ENCODE measurements at places on chromosomes 7 and 10.
A peak's percentile ranks its signal among the peaks of the same experiment; 100 is the strongest.

- no peak for DNase-seq
Observed at GRCh38 chr10:47160261-47160908, 139.6 kb upstream of the GDF10 start.

DNA sequence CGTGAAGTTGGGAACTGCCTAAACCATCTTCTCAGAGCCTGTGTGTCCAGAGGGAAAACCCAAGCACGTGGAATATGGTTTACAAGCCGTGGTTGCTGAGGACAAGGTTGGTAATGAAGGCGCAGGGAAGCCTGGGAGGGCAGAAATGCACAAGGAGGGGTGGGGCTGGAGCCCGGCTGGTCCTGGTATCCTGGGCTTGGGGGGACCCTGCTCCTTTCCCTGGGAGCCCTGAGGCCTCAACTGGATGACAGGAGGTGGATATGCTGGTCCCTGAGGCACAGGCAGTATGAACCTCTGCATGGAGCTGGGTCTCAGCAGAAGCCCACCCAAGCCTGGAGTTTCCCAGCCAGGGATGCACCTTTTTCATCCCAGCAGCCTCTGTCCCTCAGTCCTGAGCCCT is 80.3 kb upstream of the RET start:
- DNase-seq = no peak

DNA sequence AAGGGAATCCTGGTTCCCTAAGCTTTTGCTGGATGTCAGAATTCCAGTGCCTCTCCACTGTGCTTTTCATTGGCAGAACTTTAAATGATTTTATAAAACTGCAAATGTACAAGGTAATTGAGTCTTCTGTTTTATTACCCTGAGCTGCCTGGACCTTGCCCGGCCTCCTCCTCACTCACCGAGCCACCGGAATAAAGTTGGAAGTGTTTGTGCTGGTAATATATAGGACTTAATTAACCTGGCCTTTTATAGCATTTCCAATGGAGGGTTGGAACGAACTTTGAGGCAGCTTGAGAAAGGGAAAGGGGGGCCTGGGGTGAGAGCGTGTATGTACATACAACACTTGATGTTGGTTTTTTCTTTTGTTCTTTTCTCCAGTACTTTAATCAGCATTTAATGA is 43.4 kb downstream of the ZNF503 start:
- DNase-seq = no peak

GRCh38 chr7:158031867-158032308 is 555.7 kb downstream of the PTPRN2 start:
- no peak for DNase-seq

DNA sequence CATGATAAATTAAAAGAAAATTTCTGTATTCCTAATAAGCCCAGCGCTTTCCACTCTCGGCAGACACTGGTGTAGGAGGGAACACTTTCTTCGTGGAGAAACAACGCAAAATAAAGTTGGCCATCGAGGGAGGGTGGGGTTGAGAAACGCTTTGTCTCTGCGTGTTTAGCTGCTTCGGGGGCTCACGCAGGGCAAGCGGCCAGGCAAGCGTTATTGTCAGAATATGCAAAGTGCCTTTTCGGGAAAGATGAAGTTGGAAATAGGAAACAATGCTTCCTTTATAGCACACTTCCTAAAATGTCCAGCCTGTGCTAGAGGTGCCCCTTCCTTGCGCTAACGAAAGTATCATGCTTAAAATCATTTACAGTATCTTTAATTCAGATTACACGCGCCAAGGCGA is 1.9 kb upstream of the EBF3 start:
- no peak for DNase-seq

GRCh38 chr7:1745576-1746490 is 75.8 kb downstream of the ELFN1 start:
- DNase-seq = no peak

DNA sequence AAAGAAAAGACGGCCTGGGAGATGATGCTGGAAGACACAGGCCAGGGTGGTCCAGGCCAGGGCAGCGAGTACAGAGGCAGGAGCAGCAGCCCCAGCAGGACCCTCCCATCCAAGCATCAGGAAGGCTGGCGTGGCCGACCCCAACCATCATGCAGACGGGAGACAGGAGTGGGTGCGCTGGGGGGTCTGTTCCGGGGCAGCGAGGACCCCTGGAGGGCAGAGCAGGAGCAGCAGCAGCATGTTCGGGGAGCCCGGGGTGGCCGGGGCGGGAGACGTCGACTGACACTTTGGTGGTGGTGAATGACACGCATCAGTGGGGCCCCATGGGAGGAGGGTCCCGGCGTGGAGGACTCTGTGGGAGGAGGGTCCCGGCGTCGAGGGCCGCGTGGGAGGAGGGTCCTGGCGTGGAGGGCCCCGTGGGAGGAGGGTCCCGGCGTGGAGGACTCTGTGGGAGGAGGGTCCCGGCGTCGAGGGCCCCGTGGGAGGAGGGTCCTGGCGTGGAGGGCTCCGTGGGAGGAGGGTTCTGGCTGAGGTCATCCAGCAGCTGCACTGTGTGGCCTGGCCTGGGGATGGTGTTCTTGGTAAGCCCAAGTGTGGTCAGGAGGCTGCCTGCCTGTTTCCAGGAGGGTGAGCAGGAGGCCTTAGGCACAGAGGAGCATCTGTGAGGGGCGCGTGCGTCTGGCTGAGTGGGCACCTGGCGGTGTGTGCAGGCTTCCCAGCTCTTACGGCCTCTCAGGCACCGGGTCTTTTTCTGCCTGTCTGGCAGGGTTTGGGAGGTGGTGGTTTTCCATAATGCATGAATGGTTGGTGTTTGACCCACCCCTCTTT is 38.9 kb downstream of the FAM20C start:
- no peak for DNase-seq

- peak; percentile 43 for DNase-seq
Observed at GRCh38 chr7:140478246-140479061, 851 bp downstream of the MKRN1 start.

DNA sequence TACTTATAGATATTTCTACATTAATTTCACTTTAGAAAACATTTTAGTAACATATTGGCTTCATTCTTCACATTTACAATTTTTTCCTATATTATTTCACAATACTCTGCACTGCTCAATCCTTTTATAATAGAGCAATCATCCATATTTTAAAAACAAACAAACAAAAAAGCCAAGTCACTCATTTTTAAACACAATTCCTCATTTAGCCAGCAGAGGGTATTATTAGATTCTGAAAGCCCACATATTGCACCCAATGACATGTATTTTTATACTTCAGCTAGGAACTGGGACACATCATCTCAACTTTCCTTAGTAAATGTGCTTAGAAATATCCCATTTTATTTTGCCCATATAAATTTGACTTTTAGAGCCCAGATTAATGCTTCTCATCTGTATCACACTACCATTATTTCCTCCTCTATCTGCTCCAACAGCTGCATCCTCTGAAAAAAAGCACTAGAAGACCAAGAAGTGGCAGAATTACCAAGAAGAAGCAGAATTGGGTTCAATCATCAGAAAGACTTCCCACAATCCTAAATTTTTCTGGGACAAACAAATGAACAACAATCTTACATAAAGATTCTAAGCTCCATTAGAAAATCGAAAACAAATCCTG is 29.5 kb downstream of the CTNNA3 start:
- peak; percentile 57 for DNase-seq

DNA sequence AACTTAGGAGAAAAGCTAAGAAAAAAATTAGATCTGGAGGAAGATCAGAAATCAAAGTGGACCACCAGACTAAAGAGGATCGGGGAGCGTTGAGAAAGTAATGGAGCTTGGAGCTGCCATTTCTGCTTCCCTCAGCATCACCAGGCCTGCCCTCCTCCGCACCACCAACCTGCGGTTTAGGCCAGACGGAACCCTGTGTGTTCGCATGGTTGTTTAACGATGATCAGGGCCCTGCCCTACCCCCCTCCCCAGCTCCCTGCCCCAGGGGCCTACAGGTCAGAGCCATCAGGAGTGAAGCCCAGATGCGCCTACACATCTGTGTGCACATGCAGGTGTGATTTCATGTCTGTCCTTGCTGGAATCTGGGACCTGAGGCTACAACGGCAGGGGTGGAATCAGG is 45.7 kb downstream of the EBF3 start:
- no peak for DNase-seq
